ENCODE measurements at places on chromosomes 12 and 14. TPM values are rescaled to one million over a fixed set of nuclear protein-coding genes. Genes with fewer than 3 reads are reported as not detected.

- no peak for DNase-seq
These were observed 15.3 kb downstream of the TNFRSF1A start for GRCh38 chr12:6326316-6327228.

DNA sequence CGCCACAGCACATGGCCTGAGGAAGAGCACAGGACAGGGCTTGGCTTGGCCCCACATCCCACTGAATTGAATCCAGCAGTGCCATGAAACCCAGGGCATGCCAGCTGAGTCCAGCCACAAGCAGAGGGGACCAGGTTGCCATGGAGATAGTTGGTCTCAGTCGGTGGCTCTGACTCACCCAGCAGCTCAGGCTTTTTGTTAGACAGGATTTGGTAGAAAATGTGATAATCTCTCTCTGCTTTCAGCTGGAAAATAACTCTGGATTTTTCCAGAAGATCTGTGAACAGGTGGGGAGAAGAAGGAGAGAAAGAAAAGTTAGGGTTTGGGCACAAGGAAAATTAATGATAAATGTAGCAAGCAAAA is 4.8 kb downstream of the MYH7 start:
- DNase-seq: no peak

MGST1 gene
- 102 TPM for total RNA-seq

ALG10B gene
- 5.5 TPM for total RNA-seq

DNA sequence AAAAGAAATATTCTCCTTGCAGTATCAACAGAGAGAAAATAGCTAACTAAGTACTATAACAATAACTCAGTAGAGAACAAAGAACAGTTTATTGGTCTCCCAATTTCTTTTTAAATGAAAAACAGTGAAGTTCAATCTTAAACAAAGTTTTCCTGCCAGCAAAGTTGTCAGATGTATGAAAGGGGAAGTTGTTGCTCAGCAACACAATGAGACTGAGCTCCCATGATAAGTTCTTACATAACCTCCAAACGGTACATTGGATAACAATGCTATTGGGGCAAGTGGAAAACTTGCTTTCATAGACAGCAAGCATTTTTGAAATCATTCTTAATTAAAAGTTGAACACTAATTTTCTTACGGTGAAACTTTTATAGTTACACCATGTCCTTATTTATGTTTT is 94.9 kb downstream of the ALG10B start:
- no peak for DNase-seq

DNA sequence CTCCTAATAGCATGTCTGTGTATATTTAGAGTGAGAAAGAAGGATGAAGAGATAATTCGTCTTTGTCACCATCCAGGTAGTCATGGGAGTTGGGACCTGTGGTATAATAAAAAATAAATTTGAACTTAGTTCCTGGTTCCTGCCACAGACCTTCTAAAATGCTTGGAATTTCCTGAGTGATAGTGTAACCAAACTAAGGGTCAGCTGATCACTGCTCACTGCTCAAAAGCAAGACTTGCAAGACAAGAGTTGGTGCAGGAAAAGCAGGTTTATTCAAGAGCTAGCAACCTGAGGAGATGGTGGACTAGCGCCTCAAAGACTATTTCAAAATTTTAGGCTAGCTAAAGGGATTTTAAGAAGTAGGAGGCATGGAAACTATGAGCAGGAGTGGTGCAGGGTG is 19.1 kb downstream of the ANG start:
- DNase-seq: no peak

DNA sequence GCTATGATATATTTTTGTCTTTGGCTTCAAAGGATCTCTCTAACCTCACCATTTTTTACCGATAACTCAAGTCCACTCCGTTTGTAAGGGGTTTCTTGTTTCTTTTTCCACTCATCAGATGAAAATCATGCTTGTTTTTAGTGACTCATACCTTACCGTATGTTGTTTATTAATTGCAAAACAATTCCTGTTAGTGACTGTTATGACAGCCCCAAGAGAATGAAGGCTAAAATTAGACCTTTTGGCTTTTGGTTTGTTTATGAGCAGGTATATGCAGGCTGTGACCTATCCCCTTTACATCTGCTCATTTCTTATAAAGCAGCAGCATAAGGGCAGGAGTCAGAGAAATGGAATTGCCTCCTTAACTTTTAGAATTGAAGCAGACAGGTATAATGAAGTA is 319.8 kb downstream of the CEP128 start:
- DNase-seq: no peak

TBX3 gene
- total RNA-seq: 11.1 TPM

GRCh38 chr14:76090616-76091391 is 60.9 kb upstream of the GPATCH2L start:
- peak; percentile 26 for DNase-seq

CKAP4 gene
- total RNA-seq: 35.6 TPM

DNA sequence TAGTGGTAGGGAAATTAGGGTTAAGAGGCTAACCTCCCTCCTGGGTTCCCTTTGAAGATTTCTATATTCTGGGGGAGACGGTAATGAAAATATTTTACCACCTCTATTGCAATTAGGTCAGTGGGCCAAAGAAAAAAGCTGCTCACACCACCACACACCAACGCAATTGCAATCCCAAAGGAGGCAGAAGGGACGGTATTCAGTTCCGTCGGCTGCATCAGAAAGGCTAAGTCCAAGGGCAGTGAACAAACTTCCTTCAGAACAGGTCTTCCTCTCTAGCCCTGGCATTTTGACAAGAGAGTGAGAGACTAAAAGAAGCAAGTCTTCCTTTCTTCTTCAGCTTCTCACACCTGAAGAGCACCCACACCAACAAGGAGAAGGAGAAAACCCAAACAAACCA is 51.2 kb downstream of the OTX2 start:
- DNase-seq: no peak

DNA sequence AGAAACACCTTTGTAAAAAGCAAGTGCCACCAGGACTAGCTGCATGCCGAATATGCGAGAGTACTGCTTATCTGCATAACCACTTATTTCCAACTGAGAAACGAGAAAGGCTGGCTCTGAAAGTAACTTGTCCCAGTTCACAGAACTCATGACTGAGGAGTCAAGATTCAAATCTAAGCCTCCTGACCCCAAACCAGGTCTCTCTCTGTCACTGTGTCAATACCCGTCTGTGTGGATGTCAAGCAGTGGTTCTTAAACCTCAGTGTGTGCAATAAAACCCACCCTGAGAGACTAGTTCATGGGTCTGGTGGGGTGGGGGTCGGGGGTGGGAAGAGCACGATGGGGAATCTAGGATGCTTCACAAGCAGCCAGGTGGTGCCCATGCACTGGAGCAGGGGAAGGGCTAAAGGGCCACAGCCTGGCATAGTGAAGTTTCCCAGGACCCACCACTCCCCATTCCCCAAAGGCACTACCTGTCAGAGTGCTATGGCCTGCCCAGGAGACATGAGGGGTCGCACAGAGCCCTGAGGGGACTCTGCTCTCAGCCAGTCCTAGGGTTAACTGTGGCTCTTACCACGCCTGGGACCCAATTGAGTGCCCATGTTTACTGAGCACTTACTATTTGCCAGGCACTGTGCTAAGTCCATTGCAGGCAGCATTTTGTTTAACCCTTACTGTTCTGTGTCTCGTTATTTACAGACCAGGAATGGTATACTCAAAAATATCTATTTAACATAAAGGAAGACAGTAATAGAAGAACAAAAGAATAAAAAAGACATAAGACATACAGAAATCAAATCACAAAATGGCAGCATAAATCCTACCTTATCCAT is 33.4 kb upstream of the PNMA1 start:
- DNase-seq: no peak

GRCh38 chr14:84894254-84894653 is 635.7 kb upstream of the FLRT2 start:
- no peak for DNase-seq

GRCh38 chr14:99546234-99546879 is 57.6 kb downstream of the CCDC85C start:
- no peak for DNase-seq

GRCh38 chr14:54699735-54700134 is 132.8 kb downstream of the SAMD4A start:
- no peak for DNase-seq

DENND5B gene
- 22.6 TPM for total RNA-seq

GRCh38 chr12:60172266-60173211 is 576.7 kb downstream of the SLC16A7 start:
- no peak for DNase-seq

DNA sequence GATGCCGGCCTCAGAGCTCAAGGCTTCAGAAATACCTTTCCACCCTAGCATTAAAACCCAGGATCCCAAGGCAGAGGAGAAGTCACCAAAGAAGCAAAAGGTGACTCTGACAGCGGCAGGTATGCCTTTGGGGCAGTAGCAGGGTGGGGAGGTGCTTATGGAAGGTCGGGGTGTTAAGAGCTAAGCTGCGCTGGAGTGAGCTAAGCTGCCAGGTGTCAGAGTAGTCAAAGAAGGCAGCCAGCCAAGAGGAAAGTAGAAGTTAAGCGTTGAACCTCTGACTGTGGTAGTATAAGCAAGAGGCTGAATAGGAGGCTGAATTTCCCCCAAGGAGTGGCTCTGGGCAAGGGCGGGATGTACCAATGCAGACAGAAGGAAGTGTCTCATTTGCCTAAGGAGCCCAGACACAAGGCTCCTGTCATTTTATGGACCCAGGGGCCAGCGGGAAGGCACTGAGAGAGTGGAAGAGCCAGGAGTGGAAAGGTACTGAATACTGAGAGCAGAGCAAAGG is 29.2 kb downstream of the DYRK4 start:
- no peak for DNase-seq

DNA sequence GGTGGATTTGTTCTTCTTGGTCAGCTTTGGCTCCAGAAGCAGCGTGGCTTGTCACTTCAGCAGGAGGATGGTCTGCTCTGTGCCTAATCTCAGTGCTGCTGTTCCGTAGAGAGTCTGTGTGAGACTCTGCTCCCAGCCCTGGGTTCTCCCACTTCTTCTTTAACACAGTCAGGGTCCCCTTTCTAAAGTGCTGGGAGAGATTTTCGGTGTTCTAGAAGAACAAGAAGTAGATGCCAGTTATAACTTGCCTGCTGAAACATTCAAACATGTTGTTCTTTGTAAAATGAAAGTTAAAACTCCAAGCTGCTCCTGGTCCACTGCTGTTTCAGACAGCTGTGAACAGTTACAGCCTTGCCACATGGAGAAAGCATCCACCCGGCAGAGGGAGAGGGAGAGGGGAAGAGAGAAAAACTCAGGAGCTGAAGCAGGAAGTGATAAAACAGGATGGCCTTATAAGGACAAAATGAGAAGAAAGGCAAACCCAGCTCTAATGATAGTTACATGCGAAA is 55.2 kb upstream of the CERS5 start:
- peak; percentile 40 for DNase-seq

HRK gene
- not detected for total RNA-seq

CLEC9A gene
- total RNA-seq: 0.21 TPM

- DNase-seq: peak; percentile 83
These were observed at the start of gene PHLDA1 for GRCh38 chr12:76031414-76032042. TSS of gene PHLDA1 (minus strand) at chr12:76031776.

GPD1 gene
- total RNA-seq: 829 TPM
